Myometrial cell (primary cell): ENCODE measurements at places on chromosomes 6 and 20. TPM values are rescaled to one million over a fixed set of nuclear protein-coding genes. Genes with fewer than 3 reads are reported as not detected.

Gene HLA-DOB
- 0.29 and 1.1 TPM in 2 replicates for total RNA-seq

Gene IER3
- 45.0 and 49.6 TPM in 2 replicates for total RNA-seq

Gene MAK
- not detected in 2 replicates for total RNA-seq

Gene BACH2
- total RNA-seq: not detected in 2 replicates

Gene PPP1R14C
- not detected in 2 replicates for total RNA-seq

Gene BNIP5
- total RNA-seq: not detected in 2 replicates

Gene LINC00237
- not detected in 2 replicates for total RNA-seq

Gene PRL
- not detected in 2 replicates for total RNA-seq

Gene MAN1A1
- total RNA-seq: 31.4 and 41.6 TPM in 2 replicates

Gene HUS1B
- total RNA-seq: not detected in 2 replicates

Gene TSPO2
- not detected in 2 replicates for total RNA-seq

Gene CDH4
- total RNA-seq: 10.6 and 13.8 TPM in 2 replicates

Gene EYS
- under 0.01 and 0.29 TPM in 2 replicates for total RNA-seq

Gene OLIG3
- not detected in 2 replicates for total RNA-seq

Gene FAM229B
- total RNA-seq: 12.4 and 18.2 TPM in 2 replicates

Gene SLC22A16
- 1.1 TPM in 1 of 2 replicates, not detected in the other for total RNA-seq

Gene SOX18
- 0.29 TPM in 1 of 2 replicates, not detected in the other for total RNA-seq

Gene VSTM2L
- 8.9 and 12.9 TPM in 2 replicates for total RNA-seq

Gene DLK2
- 0.86 and 2.3 TPM in 2 replicates for total RNA-seq

Gene MEI4
- total RNA-seq: not detected in 2 replicates

Gene ASF1A
- 16.4 and 24.3 TPM in 2 replicates for total RNA-seq

Gene BPIFA1
- not detected in 2 replicates for total RNA-seq

Gene SNHG17
- total RNA-seq: 3.2 and 15.2 TPM in 2 replicates

Gene PLEKHG1
- total RNA-seq: 1.7 and 7.1 TPM in 2 replicates

Gene HCRTR2
- total RNA-seq: not detected in 2 replicates

Gene CD109
- 31.4 and 33.5 TPM in 2 replicates for total RNA-seq

Gene ACOT13
- 4.3 and 13.8 TPM in 2 replicates for total RNA-seq

Gene CST5
- not detected in 2 replicates for total RNA-seq

Gene GNRH2
- total RNA-seq: 0.35 TPM in 1 of 2 replicates, not detected in the other

Gene ZNF311
- 0.29 and 1.2 TPM in 2 replicates for total RNA-seq

Gene BTN1A1
- total RNA-seq: not detected in 2 replicates

Gene KIF6
- total RNA-seq: 0.89 and 1.4 TPM in 2 replicates

Gene NDUFAF5
- 23.9 and 28.0 TPM in 2 replicates for total RNA-seq

Gene UBD
- not detected in 2 replicates for total RNA-seq

Gene OOEP
- total RNA-seq: not detected in 2 replicates

Gene PARD6B
- 0.53 and 0.58 TPM in 2 replicates for total RNA-seq

Gene PPP1R3G
- 1.6 and 2.3 TPM in 2 replicates for total RNA-seq

Gene TMEM244
- not detected in 2 replicates for total RNA-seq
